Stimulated activated CD4-positive, alpha-beta T cell treated with anti-CD3 and anti-CD28 coated beads, Interleukin-15, amount 100 ng/mL, for 48 hours (primary cell): ENCODE measurements at places on chromosomes 12 and 14.

- DNase-seq: no peak
These were observed 185.9 kb upstream of the G2E3 start for GRCh38 chr14:30373053-30373452.

DNA sequence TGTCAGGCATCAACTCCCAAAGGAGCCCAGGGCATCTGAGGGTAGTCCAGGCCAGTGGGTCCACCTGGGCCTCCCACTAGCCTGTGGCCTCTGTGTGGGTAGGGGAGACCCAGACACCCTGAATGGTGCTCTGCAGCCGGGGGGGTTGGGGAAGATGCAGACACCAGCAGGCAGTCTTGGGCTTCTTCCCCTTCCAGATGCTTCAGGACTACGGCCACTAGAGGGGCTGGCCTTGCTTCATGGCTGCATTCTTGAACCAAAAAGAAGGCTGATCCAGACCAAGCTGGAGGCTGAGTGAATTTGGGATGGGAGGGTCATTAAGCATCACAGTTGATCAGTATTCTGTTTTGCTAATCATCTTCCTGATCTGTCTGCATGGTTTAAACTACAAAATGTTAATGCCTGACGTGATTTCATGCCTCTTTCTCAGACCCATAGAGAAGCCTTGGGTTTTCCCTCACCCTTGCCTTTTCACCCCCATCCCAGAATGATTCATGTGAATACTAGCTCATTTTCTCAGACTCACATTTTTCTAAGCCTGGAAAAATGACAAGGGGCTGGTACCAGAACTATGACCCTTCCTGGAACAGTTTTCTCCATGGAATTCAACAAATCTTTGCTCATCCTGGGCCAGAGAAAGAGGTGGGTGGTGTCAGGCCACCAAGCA lies 134.2 kb downstream of the NTF3 start:
- no peak for DNase-seq

GRCh38 chr12:20486233-20486632 lies 117.9 kb downstream of the PDE3A start:
- no peak for DNase-seq

GRCh38 chr12:103780992-103781391 lies 60.0 kb downstream of the NT5DC3 start:
- DNase-seq: no peak

DNA sequence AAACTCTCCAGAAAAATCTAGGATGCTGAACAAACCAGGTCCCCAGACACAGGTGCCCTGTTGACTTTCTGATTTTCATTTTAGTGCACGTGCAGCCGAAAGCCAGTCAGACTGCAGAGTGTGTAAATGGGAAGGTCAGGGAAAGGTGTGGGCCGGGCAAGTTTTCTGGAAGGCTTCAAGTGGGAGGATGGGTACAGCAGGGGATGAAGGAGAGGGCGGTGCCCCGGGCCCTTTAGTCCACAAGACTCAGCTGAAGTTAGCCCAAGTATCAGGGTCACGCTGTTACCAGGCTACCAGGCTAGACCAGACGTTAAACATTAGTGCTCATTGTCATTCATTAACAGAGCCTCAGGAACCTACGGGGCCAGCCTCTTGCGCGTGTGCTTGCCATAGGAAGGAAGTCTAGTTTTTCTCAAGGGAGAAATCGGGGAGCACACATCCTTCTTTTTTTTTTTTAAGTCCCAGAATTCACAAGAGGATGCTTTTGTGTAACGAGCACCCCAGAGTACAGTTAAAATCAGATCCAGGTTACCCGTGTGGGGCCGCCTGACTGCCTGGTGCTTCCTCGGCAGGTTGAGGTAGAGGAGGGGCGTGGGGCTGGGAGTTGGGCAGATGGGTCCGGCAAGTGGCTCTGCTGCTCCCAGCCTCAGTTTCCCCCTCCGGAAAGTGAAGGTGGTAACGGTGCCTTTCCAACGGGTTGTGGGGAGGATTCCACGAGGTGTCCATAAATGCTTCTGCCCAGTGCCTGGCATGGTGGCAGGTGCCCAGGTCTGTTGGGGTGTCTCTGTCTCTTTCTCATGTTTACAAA lies 19.1 kb downstream of the BCL7A start:
- DNase-seq: no peak

GRCh38 chr12:52300796-52301691 lies 9.7 kb upstream of the KRT81 start:
- no peak for DNase-seq

DNA sequence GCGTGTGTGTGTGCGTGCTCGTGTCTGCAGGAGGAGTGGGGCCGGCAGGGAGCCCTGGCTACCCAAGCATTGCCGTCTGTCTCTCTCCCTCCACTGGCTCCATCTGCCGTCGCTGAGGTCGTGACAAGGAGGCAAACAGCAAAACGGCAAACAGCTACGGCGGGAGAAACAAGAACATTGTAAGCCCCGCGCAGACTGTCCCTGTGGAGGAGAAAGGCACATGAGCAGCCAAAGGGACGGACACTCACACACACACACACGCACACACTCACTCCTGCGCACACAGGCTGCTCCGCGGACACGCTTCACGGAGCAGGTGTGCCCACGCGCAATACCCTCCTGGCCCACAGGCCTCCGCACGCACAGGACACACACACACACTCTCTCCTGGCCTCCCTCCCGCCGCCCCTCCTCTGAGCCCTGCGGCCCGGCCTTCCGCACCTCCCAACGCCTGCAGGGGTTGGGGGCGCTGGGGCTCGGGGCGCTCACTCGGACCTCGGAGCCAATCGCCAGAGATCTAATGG lies 905 bp downstream of the CISTR start:
- DNase-seq: no peak
